Body of pancreas (tissue), 4 donors: ENCODE measurements at places on chromosomes 5 and 9.

- DNase-seq: no peak
Measured at GRCh38 chr5:132000241-132000490, 11.3 kb downstream of the ACSL6 start.

DNA sequence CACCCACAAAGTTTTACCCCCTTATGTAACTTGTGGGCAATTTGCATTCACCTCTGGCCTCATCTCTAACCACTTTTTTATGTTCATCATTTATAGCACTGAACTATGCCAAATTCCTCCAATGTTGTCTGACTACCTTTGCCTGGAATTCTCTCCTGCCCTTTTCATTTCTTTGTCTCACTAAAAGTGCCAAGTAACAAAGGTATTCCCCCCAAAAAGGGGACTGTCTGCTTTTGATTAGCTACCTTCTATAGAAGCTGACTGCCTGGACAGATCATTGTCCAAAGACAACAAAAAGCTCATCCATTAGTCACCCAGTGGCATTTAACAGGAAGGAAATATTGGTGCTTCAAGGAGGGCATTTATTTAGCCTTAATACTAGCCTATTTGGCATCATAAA, 189.9 kb upstream of the VCAN start:
- DNase-seq: no peak

GRCh38 chr9:137066096-137066861, 4.1 kb downstream of the SAPCD2 start:
- no peak for DNase-seq

GRCh38 chr5:115465431-115465830, 79.1 kb downstream of the FEM1C start:
- DNase-seq: no peak

GRCh38 chr9:126084008-126084407, 242.6 kb upstream of the MVB12B start:
- no peak for DNase-seq

DNA sequence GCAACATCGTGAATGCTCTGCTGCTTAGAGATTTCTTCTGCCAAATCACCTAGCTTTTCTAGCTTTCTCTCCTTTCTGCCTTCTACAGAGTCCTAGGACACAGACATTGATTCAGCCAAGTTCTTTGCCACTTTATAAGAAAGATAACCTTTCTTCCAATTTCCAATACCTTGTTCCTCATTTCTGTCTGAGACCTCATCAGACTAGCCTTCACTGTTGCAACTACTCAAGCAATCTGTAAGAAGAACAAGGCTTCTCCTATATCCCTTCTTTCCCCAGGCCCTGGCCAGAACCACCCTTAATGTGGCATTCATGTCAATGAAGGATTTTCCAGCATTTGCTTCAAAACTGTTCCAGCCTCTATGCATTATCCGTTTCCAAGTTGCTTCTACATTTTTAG, 24.3 kb downstream of the FBXO10 start:
- no peak for DNase-seq

DNA sequence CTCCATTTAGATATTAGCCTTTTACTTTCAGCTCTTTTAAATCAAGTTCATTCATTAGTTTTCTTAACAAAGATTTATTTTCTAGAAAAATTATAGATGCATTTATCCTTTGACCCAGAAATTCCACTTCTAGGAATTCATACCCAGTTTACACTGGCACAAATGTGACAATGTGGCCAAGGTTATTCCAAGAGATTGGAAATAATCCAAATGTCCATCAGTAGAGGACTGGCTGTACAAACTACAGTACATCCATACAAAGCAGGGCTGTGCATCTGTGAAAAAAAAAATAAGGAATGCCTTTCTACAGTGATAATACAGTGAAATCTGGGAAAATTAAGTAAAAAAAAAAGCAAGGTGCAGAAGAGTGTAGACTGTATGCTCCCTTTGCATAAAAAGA, 149.2 kb downstream of the GABBR2 start:
- DNase-seq: no peak

- no peak for DNase-seq
Measured at GRCh38 chr5:116658141-116658540, 83.5 kb upstream of the SEMA6A start.

GRCh38 chr9:73155377-73155776, 3.7 kb downstream of the ANXA1 start:
- DNase-seq: no peak

DNA sequence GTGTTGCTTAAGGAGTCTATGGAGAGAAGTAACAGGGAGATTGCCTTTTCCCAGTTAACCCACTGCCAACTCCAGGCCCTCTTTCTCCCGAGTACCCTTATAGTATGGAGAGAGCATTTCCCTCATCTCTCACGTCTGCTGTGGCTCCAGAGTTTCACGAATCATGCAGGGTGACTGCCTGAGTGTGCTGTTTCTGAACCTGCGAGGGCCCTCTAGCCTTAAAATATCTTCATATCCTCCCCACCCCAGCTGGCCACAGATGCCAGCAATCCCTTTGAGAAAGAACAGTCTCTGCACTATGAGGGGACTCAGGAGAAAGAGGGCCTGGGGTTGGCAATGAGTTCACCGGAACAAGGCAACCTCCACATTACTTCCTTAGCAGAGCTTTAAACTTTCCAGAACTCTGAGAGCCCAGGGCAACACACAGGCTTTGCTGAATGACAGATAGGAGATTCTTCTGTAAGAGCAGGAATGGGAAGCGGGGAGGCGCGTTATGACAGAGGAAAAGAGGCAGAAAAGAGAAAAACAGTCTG, 81.6 kb upstream of the ANKH start:
- no peak for DNase-seq

DNA sequence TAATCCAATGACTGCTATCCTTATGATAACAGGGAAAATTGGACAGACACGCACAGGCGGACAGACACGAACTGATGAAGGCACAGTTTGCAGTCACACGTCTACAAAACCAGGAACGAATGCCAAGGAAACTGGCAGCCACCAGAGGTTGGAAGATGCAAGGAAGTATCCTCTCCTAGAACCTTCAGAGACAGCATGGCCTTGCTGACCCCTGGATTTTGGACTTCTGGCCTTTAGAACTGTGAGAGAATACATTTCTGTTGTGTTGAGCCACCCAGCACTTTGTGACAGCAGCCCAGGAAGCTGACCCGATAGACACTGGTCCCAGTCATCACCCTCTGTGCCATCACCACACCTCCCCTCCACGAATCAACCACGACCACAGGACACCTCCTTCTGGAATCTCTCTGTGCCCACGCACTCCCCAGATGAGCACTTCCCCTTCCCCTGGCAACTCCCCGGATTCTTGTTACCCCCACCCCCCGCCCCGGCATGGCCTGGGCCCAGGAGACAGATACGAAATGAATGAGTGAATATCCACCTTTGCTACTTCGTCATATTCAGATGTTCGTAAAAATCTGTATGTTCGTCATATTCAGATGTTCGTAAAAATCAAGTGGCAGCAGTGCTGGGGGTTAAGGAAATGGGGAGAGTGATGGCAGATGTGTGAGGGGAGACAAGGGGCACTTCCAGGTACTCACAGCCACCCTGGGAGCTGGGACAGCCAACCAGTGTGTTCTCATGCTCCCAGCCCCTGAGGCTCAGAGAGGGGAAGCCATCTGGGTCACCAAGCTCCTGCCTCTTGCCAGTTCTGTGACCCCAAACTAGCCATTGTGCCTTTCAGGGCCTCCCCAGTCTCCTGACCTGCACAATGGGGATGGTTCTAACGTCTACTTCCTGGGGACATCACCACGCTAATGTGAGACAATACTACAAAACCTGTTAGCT, 18.5 kb downstream of the GBGT1 start:
- DNase-seq: no peak

DNA sequence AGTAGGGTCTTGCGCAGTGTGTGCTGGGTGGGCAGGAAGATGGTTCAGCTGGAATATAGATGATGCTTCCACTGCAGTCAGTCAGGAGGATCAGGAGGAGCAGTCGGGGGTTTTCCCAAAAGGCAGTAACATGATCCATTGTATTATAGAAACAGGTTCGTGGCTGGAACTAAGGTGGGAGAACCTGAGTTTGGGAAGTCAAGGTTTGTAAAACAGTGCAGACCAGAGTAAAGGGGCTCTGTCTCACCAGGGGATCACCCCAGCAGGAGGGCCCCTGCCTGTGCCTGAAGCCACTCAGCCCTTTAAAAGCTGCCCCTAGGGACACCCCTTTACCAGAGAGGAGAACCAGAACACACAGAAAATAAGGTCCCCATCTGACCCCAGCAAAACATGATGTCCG, 213.4 kb downstream of the AUH start:
- DNase-seq: no peak

- DNase-seq: no peak
Measured at GRCh38 chr5:125181159-125181558, 434.7 kb upstream of the ZNF608 start.

GRCh38 chr9:131731644-131732043, 8.2 kb downstream of the RAPGEF1 start:
- no peak for DNase-seq

- no peak for DNase-seq
Measured at GRCh38 chr5:163623986-163624385, 118.6 kb downstream of the MAT2B start.

DNA sequence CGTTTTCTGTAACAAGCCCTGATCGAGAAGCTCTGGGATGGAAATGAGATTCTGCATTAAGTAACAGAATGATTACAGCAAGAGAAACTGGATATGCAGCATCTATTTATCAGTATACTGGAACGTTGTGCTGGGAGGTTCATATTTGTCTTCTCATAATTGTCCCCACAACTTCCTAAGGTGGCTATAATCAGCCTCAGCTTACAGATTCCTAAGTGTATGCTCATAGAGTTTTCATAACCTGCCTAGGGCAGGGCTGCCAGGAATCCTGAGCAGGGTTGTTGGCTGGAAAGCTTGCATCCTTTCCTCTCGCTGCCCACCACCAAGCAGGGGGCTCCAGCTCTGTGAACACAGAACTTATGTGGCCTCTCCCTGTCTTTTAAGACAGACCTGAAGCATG, 70.2 kb downstream of the FNBP1 start:
- DNase-seq: no peak

DNA sequence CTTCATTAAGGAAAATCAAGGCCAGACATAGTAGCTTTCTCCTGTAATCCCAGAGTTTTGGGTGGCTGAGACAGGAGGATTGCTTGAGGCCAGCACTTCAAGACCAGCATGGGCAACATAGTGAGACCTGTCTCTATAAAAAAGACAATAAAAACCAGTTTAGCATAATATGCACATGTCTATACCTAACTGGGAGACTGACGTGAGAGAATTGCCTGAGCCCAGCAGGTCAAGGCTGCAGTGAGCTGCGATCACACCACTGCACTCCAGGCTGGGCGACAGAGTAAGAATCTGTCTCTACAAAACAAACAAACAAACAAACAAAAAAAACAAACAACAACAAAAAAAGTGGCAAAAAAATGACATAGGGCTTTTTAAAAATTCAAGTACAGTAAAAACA, 820.8 kb downstream of the MTRR start:
- no peak for DNase-seq

GRCh38 chr9:37046683-37047082, 12.6 kb upstream of the PAX5 start:
- no peak for DNase-seq

DNA sequence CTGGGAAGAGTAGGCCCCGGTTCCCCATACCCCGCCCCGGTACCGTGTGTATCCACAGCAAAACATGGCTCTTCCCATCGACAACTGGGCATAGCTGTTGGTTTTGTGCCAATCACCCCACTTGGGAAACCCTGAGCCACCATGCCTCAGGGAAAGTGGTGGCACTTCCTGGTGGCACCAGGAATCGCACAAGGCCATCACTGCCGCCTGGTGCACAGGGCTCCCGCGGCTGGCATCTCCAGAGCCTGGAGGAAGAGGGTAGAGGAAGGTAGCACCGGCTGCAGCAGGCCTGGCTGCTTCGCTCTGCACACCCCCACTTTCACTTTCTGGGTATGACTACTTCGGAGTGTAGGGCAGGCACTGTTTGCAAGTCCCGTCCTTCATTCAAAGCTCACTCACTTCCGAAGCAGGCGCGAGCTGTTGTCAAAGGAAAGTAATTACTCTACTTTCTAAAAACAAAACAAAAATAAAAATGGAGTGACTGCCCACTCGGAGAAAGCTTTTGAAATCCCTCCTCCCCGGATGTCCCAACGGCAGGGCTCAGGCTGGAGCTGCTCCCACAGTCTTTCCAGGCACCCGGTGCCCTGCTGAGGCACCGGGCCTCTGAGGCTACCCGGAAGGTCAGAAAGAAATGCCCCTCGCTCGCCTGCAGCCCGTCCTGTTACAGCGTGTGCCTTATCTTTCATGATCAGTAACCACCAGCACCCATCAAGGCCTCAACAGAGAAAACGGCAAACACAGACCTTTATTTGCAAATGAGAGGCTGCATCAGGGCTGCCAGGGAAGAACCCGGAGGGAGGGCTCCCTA, 2.0 kb downstream of the BRD3 start:
- DNase-seq: peak; percentile 47

GRCh38 chr5:95962785-95963184, 1.1 kb upstream of the ELL2 start:
- no peak for DNase-seq

DNA sequence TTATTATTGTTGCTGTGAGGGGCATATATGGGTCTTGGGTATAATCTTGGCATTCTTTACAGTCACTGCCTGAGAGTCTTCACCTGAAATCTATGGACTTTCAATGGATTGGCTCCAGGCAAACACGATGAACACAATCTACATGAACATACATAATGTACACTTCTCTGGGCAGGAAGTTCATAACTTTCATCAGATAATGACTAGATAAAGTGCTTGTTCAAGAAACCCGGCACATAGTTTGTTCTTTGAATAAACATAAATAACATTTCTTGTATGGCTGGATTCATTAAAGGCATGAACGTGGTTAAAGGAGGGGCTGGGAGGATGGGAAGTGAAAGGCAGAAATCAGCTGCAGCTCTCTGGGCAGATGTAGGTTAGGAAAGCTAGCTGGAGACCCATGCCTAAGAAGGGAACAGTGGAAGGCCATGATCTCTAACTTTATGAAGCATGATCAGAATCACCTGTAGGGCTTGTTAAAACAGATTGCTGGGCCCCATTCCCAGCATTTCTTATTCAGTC, 306.9 kb upstream of the EFNA5 start:
- no peak for DNase-seq

DNA sequence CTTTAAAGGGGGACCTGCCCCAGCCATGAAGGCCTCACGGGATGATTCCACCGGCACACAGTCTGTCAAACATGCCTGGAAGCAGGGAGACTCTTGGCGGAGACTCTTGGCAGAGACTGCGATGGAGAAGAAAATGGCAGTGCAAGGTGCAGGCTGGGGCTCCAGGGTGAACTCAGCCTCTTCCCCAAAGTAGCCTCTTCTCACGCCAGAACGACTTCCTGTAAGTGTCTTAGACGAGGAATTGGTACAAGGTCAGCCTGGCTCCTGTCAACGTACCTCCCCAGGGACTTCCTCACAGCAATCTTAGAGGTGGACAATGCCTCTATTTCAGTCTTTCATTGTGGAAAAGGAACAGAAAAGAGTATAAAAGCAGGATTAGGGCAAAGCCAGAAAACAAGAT, 109.3 kb downstream of the UGCG start:
- DNase-seq: no peak

- DNase-seq: no peak
Measured at GRCh38 chr9:78115073-78115472, 83.5 kb upstream of the GNAQ start.

DNA sequence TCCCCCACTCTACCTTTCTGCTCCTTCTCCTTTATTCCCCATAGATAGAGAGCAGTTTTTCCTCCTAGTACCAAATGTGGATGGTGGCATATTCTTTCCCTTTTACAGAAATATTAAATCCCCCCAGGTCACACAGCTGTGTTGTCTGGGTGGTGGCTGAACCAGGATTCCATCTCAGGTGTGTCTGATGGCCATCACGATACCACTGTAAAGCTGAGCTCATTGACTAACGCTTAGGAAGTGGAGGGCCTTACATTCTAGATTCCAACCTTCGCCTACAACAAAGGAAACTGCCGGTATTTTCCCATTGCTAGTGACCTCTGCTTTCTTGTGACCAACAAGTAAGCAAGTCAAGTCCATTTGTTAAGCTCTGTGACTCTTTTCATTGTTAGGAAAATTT, 131.9 kb upstream of the KLF4 start:
- no peak for DNase-seq
